Putamen (tissue), 1 donor: ENCODE measurements at places on chromosomes 4 and X.

DNA sequence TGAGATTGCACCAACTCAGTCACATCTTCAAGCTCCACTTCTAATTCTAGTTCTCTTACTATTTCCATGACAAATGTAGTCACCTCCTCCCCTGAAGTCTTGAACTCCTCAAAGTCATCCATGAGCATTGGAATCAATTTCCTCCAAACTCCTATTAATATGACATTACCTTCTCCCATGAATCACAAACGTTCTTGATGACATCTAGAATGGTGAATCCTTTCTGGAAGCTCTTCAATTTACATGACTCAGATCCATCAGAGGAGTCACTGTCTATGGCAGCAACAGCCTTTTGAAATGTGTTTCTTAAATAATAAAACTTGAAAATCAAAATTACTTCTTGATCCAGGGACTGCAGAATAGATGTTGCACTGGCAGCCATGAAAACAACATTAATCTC is 34.5 kb downstream of the GALNTL6 start:
- no peak for DNase-seq

GRCh38 chr4:124401606-124402005 is 310.9 kb downstream of the ANKRD50 start:
- no peak for DNase-seq

GRCh38 chrX:118528071-118528737 is 32.6 kb downstream of the DOCK11 start:
- DNase-seq, result no peak

DNA sequence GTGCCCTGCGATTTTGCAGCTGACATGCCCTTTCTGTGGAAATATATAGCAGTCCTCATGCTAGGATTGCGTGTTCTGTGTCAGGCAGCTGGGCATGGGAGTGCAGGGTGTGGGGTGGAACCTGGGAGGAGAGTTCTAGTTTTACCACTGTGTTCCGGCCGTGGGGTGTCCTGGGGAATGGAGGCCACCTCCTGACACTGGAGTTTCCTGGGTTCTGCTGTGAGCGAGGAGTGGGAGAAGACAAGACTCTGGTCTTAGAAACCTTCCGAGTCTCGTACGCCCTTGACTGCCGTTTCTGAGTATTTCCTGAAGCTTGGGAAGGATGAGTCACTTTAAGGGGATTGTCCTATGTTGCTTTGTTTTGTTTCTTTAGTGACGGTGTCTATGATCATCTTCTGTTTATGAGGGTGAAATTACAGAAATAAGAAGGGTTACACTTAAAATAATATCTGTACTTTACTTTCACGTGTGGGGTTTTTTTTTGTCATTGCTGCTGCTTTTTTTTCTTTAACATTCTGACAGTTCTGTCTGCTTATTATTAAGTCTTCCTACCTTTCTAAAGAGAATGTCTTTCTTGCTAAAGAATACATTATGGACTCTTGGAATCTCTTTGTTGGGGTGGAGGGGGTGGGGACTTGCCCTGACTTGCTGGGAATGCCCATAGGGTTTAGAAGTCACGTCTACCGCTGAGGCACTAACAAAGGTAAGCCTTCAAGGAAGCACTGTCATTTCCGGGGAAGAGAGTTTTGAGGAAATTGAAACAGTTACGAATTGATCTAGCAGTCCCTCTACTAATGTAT is 19.1 kb downstream of the CD99 start:
- no peak for DNase-seq

DNA sequence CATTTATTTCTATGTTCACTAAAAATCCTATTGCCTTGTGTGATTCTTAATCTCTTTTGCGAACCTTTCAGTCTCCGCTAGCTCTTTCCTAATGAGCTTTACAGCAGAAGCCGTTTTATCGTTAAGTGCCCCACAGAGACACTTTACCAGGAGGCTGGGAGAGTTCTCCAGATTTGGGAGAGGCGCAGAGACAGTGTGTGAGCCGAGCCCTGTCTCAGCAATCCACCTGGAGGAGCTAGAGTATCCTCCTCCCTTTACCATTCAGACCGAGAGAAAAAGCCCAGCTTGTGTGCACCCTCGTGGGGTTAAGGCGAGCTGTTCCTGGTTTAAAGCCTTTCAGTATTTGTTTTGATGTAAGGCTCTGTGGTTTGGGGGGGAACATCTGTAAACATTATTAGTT is 54.9 kb upstream of the MTM1 start:
- no peak for DNase-seq

GRCh38 chr4:52873191-52873590 is 11.1 kb downstream of the RASL11B start:
- DNase-seq, result no peak

DNA sequence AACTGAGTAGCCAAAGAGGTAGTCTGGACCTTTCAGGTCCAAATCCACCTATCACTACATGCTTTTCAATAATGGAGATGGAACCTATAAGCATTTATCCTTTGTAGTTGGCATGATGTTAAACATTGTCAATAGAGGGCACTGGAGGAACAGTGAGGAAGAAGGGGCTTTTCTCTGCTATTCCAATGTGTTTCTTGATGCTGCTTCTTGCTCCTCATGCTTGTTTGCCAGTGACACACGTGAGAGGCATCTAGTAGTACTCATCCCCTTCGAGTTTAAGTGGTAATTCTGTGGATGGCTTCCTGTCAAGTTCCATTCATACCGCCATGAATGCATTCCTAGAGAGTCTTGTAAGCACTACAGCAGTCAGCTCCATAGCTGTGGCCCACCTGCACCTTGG is 84.0 kb downstream of the NAA11 start:
- no peak for DNase-seq

DNA sequence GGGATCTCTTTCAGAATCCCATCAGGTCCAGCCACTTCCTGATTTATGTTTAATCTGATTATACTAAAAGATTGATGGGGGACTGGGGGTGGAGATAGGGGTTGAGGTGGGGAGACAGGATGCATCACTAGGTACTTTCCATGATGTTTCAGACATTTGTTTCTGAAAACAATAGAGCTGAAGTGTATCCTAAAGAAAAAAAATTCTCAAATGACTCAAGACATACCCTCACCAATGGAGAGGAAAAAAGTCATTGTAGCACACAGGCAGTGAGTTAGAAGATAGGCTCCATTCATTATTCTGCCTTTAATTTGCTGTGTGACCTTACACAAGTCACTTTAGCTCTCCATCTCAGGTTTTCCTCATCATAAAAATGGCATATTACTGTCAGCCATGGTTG is 33.1 kb downstream of the LHFPL1 start:
- no peak for DNase-seq

DNA sequence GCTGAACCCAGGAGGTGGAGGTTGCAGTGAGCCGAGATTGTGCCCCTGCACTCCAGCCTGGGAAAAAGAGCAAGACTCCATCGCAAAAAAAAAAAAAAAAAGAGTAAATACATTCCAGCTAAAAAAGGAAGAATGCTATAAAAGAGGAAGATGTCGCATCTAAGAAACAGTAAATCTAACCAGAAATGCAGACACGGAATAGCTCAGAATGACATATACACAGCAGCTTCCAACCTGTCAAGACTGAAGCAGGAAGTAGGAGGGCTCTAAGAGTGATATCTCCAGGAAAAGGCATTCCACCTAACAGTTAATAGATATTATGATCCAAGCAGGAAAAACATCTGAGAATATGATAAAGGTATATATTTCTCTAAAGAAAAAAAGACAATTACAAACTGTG is 16.0 kb downstream of the CLOCK start:
- no peak for DNase-seq
